Right cardiac atrium (tissue), 5 donors: ENCODE measurements at places on chromosomes 5 and 9. TPM values are rescaled to one million over a fixed set of nuclear protein-coding genes. Genes with fewer than 3 reads are reported as not detected.

DNA sequence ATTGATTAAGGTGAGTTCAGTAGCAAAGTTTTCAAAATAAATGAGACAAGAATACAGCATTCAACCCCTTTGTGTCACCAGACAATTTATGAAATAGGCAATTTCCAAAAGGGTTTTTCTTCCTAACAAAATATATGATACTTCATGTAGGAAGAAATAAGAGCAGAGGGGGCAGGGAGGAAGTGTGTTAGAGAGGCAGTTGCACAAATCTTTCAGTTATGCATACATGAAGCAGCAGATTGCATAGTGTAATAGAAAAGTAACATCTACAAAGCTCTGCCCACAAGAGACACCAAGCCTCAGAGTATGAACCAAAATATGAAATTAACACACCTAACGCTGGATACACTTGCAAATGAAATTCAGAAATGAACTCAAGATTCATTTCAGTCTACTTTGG lies 157.0 kb downstream of the DENND1A start:
- DNase-seq, result no peak

GRCh38 chr9:118643118-118643517 lies 726.1 kb downstream of the BRINP1 start:
- DNase-seq, result no peak

DNA sequence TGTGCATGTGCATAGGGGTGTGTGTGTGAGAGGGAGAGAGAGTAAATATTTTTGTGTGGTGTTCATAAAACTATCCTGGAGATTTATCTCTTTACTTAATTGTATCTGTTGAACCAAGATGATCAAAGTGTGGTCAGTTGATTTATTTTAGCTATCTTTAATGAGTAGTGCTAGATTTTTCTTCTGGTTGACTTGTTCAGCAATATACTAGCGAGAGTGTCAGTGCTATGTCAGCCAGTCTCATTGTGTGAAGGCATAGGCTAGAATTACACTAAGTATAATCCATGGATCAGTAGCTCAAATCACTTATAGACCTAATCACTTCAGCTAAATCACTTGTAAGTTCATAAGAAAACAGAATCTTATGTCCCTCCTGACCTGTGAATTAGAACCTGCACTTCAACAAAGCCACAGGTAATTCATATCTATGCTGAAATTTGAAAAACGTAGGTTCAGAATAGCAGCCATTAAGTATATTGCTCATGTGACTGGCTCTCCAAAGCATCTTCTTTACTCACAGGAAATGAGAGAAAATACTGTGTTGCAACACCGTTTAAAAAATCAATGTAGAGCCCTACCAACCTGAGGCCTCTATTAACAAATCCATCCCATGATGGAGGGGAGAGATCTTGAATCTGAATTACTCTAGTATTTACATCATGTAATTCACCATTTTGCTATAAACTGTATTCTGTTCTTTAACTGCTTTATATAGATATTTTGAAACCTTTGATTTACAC lies 203.1 kb upstream of the ACTBL2 start:
- DNase-seq, result no peak

- DNase-seq, result no peak
Measured at GRCh38 chr5:104951829-104952228, 1389.2 kb upstream of the NUDT12 start.

The SNCB gene
- 0.74 TPM for total RNA-seq

The LECT2 gene
- not detected for total RNA-seq
